ENCODE measurements at places on chromosomes 7 and 10.

- no peak for DNase-seq
These were observed 76.8 kb upstream of the PTER start for GRCh38 chr10:16360001-16360400.

GRCh38 chr7:149879766-149880637, 6.2 kb downstream of the ATP6V0E2 start:
- no peak for DNase-seq

DNA sequence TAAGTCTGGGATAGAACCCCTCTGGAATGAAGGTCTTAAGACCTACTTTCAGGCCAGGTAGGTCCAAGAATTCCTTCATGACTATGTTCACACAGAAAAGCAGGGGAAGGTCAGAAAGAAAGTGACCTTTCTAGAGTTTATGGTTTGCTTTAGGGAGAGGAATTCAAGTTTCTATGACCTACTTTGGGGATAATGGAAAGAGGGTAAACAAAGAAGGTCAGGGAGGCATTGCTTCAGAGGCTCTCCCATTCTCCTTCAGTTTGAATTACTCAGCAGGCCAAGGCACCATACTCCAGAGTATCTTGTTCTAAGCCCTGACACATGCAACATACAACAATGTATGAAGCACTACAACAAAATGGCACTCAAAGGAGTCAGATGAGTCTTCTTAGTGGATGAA, 11.5 kb upstream of the MACC1 start:
- no peak for DNase-seq

- no peak for DNase-seq
These were observed 29.2 kb downstream of the GBX1 start for GRCh38 chr7:151138153-151138851.

DNA sequence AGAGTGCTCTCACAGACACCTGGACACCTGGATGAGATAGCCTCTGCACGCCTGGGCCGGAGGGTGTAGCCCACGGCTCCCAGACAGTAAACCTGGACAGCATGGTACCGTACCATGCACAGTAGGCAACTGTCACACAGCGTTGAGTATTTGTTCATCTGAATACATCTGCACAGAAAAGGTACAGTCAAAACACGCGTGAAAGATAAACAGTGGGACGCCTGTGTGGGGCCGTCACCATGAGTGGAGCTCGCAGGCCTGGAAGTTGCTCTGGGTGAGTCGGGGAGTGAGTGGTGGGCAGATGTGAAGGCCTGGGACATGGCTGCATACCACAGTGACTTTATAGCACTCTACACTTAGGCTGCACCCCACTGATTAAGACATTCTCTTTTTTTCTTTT, 280.0 kb upstream of the SHH start:
- no peak for DNase-seq

DNA sequence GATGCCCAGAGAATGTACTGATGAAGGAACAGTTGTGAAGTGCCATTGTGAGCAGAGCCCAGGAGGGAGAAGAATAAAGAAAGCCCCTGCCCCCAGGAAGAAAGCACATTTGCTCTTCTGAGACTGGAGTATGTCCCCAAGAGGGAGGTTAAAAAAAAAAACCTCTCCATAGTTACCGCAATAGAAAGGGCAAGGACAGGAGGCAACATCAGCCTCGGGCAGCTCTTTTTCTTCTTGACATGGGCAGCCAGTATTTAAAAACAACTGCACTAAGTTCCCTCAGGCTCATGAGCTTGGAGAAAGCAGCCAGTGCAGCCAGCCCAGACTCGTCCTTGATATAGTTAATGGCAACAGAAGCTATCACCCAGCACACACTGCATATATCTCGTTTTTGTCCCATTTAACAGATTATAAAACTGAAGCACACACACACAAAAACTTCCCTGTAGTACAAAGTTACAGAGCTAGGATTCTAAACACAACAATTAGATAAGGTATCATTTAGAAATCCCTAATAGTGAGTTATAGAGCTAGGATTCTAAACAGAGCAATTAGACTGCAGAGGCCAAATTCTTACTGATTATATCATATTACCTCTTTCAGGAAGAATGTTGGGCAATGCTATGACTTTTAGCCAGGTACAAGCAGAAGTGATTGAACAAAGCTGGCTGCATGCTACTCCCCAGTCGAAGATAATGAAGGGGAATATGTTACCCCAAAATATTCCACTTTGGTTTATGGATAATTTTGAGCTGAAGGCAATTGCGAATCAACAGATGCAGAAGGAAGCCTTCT, 823.5 kb downstream of the GRID1 start:
- DNase-seq: no peak

DNA sequence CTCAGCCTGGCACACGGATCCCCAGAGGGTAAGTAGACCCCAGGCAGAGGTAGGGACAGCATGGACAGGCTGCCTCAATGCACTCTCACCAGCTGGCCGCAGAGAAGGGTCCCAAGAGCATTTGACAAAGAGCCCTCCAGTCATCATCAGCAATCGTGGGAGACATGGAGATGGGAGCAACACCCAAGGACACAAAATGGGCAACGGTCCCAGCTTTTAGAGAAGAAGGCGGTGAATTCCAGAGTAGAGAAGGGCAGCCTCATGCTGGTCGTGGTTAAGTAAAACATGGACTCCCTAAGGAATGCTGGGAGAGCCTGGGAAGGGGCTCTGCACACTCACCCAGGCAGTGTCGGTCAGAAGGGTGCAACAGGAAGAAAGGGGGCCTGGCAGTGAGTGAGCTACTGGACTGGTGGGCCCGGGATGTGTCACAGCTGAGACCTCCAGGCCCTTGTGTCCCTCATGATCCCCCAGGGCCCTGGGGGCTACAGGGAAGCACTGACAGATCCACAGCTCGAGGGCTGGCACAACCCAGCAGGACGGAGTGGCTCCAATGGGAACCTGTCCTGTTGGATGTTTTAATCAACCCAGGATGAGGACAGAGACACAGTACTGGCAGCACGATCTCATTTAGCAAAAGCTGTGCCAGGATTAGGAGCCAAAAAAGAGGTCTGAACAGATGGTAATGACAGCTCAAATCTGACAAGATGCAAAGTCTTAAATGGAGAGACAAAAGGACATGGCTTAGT, 147.1 kb downstream of the NEURL1 start:
- no peak for DNase-seq

GRCh38 chr10:114188001-114188400, 8.8 kb downstream of the TDRD1 start:
- DNase-seq: no peak

DNA sequence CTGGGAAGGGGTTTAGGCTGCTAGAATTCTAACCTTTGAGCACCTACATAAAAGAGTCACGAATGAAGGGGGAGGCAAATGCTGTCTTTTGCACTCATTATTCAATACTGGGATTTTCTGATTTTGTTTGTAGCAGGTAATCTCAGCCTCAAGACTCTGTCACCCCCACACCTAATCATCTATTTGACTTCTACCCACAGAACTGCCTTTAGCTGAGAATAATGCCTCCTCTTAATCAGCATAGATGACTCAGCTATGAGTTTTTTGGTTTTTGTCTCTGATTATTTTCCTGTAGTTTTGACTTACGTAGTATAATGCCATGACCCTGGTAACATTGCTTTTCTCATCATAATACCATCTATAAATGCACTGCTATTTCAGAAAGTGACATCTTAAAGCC, 42.7 kb upstream of the CACNB2 start:
- DNase-seq: no peak

- peak; percentile 29 for DNase-seq
These were observed 101.7 kb upstream of the SVIL start for GRCh38 chr10:29736366-29737073.

DNA sequence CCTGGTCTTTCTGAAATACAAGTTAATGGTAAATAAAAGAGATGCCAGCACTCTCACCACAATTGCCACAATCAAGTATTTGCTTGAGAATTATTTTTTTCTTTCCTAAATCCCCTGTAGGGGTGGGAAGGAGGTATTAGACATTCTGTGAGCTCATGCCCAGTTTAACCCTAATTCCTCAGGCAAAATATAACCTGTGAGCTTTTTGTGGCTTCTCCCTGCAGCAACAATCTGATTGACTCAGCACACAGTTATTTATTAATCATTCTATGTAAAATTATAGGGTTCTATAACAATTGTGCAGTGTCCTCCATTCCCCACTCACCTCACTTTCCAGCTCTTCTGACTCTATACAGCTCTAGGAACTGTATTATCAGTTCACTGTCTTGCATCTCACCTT, 66.3 kb downstream of the GLI3 start:
- DNase-seq: no peak

DNA sequence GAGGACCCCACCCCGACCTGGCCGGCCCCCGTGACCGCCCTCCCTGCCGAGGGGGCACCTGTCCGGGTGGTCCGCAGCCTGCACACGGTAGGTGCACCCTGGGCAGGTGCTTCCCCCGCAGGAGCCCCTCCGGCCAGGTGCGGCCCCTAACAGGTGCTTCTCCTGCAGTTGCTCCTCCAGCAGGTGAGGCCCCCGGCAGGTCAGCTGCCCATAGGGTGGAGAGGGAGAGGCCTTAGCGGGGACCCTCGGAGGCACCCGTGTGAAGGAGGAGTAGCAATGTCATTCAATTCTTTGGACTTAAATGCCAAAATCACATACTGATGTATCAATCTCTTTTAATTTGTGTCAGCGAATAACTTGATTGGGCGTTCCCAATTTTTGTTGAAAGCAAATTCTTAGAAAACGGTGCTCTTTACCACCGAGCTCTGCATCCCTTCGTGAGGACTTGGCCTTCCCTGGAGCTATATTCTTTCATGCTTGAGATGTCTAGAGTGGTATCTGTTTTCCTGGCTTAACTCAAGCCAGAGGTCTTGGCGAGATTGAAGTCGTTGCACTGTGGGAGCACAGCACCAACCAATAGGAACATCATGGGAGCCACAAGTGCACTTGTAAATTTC, 738 bp upstream of the NCAPG2 start:
- peak; percentile 60 for DNase-seq

DNA sequence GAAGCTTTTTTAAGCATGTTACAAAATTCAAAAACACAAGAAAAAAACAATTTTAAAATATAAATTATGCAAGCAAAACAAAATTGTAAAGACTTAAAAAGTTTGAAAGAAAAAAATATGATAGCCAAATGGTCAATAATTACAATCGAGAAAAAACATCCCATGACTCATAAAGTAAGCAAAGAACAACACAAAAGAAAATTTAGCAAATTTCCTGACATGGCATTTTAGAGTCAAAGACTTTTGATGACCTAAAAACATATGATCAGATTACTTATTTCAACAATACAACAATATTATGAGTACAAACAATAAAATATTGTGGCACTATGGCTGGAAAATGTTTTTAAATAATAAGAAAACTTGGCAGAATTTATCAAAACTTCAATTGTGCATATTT, 312.1 kb upstream of the MEOX2 start:
- DNase-seq: no peak

- no peak for DNase-seq
These were observed 24.5 kb downstream of the UNCX start for GRCh38 chr7:1257221-1257620.

DNA sequence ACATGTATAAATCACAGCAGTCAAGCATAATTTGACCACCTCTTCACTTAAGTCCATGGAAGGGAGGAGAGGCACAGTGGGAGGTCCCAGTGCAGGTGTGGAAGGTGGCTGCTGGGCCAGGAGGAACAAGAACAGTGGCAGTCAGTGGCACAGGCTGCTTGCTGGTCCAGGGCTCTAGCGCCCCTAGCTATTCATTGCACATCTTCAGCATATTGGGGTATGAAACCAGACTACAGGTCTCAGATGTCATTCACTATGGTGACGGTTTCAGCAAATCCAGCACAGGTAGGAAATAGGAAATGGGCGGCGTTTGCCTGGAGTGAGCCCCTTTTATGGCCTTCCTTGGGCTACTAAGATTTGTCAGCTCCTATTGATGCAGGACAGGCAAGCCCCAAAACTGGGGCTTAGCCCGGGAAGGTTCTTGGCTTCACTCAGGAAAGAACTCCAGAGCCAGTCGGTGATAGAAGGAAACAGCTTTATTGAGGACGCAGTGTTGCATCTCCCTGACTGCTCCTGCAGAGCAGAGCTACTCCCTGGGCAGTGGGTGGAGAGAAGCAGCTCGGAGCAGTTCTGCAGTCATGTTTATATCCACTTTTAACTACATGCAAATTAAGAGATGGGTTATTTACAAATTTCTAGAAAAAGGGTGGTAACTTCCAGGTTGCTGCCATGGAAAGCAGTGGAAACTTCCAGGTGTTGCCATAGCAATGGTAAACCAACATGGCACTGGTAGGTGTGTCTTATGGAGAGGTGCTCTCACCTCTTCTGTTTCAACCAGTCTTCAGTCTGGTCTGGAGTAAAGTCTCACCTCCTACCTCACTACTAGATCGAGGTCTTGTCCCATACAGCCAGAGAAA, 608.8 kb downstream of the PARD3 start:
- DNase-seq: no peak

- DNase-seq: no peak
These were observed 218.1 kb downstream of the WDR11 start for GRCh38 chr10:121069061-121069850.

GRCh38 chr10:110356628-110357245, 52.0 kb upstream of the SMNDC1 start:
- no peak for DNase-seq

DNA sequence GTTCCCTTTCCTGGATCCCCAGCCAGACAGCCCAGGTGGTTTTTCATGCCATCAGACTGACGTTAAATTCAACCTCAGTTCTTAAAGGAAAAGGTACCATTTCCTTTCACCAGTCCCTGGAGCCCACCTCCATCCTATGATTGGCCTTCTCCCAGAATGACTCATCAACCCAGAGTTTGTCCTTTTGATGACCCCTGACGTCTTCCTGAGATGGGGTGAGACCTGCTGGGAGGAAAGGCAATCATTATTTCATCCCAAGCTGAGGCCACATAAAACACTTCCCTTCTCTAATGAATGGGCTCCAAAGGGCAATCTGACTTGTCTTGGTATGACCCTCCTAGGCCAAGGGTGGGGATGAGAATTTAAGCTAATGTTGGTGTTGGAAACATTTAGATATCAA, 750.7 kb downstream of the SUGCT start:
- DNase-seq: no peak

GRCh38 chr10:28668363-28669226, 8.7 kb upstream of the BAMBI start:
- no peak for DNase-seq

- DNase-seq: no peak
These were observed 79.0 kb upstream of the TMEM168 start for GRCh38 chr7:112869111-112869774.

- no peak for DNase-seq
These were observed 846 bp downstream of the MINPP1 start for GRCh38 chr10:87505366-87506111.

DNA sequence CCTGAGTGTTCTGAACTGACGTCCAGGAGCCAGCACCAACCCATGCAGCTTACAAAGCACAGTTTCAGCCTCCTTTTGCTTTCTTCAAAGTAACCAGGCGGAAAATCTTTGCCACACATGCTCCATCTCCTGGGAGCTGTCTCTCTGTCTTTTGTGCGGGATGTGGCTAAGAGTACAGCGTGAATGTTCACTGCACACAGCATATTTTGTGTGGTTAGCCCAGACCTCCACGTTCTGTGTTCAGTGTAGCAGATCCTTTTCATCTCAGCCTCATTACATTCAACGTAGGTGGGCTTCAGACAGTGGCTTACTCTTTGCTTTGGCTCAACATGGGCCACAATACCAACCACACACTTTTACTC, 200.8 kb downstream of the TNS3 start:
- DNase-seq: no peak
